Stromal cell of bone marrow (primary cell): ENCODE measurements at places on chromosomes 13 and 19.

- no peak for DNase-seq
Measured at GRCh38 chr19:51740356-51740755, 11.3 kb downstream of the FPR1 start.

GRCh38 chr19:11378319-11379189, 4.1 kb downstream of the SWSAP1 start:
- peak; percentile 79 for DNase-seq

DNA sequence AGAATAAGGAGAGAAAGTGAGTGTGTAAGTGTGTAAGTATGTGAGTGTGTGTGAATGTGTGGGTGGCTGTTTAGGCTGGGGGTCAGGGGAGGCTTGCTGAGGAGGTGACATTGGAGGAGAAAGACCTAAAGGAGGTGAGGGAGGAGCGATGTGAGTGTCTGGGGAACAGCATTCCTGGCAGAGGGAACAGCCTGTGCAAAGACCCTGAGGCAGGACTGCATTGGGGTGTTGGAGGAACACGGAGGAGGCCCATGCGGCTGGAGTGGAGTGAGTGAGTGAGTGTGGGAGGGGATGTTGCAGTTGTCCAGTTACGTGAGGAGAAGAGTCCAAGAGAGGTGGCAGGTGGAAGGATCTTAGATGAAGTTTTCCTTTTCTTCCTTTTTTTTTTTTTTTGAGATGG, 31.8 kb downstream of the NFILZ start:
- no peak for DNase-seq

- peak; percentile 88 for DNase-seq
Measured at GRCh38 chr19:16067205-16067938, 8.9 kb upstream of the TPM4 start.

- no peak for DNase-seq
Measured at GRCh38 chr19:3785451-3785937, 687 bp downstream of the MATK start.

DNA sequence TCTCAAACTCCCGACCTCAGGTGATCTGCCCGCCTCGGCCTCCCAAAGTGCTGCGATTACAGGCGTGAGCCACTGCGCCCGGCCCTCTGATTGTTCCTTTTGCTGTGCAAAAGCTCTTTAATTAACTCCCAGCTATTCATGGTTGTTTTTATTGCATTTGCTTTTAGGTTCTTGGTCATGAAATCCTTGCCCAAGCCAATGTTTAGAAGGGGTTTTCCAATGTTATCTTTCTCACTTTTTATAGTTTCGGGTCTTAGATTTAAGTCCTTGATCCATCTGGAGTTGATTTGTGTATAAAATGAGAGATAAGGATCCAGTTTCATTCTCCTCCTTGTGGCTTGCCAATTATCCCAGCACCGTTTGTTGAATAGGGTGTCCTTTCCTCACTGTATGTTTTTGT, 19.2 kb upstream of the GRTP1 start:
- no peak for DNase-seq

- DNase-seq = peak; percentile 45
Measured at GRCh38 chr13:98142380-98143156, at the start of gene FARP1. Gene FARP1 (plus strand): TSS chr13:98143094. CDS start chr13:98213243, 70,149 bp downstream.

DNA sequence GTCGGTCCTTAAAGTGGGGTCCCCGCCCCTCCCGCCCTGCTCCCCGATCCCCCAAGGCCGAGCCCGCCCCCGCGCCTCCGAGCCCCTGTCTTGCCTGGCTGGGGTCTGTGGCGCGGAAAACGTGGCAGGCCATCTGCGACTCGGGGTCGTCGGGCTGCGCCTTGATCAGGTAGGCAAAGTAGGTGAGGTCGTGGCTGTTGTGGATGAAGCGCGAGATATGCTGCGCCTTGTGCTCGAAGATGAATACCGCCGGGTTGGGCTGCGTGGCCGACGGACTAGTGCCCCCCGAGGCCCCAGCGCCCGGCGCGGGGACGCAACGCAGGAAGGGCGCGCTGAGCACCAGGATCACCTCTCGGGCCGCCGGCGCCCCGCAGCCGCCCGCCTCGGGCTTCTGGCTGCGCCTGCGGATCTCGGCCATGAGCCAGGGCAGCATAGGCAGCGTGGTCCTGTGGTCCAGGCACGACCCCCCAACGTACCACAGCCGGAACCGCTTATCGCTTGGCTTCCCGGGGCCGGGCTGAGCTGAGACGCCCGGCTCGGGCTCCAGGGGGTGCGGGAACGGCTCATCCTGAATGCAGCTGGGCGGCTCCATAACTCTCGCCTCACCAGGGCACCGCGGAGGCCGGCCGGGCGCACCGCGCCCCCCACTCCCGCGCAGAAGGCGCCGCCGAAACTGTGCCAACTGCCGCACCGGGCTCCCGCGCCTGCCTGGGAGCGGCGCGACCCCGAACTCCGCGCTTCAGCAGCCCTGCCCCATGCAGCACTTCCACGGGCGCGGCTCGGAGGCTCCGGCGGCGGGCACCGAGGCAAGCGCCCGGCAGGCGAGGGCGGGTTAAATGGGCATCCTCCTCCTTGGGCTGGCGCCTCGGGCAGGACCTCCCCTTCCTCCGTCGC, 546 bp downstream of the TBC1D4 start:
- DNase-seq = no peak
